ENCODE measurements at places on chromosomes 16 and 17. TPM values are rescaled to one million over a fixed set of nuclear protein-coding genes. Genes with fewer than 3 reads are reported as not detected.

DNA sequence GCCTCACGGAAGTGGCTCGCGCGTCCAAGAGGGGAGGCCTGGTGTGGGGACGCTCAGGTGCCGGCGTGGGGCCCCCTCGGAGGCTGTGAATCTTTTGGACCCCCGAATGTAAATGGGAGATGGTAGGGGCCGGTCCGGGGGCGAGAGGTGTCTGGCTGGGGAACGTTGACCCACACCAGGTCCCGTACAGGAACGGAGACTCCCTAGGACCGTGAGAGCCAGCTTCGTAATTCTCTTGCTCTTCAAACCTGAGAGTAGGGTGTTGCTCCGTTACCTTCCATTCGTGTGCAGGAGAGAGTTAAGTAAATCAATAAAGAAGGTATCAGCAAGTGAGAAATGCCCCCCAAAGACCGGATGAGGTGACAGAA lies 481 bp downstream of the LYRM1 start:
- no peaks in the 10 kb centered on the region for H3K27me3 ChIP-seq
- peak overlapping the region; percentile 97 for H3K27ac ChIP-seq
- H3K4me1 ChIP-seq, result peaks cover 5% of the 10 kb centered on the region
- peak overlapping the region; percentile 86 for H3K4me3 ChIP-seq
- no peak for DNase-seq

DNA sequence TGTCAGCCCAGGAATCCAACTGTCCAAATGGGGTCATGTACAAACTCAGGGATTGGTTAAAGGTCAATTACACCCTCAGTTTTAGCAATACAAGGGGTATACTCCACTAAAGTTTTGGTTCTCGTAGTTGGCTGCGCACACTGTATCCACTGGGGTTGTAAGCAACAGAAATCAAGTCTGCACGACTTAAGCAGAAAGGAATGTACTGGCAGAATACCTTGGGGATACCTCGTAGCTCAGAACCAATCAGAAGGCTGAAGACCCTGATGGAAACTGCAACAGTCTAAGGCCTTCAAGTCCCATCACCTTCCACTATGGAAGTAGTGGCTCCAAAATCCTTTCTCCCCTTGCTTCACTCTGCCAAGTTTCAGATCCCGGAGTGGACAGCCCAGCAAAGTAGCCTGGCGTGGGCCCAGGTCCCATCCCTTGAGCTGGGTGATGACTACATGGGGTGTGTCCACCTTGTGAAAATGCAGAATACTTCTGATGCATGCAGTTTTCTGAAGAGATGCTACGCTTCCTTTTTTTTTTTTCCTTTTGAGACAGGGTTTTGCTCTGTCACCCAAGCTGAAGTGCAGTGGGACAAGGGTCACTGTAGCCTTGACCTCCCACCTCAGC lies 21.1 kb upstream of the RPH3AL start:
- H3K36me3 ChIP-seq, result no peaks in the 10 kb centered on the region
- H3K27ac ChIP-seq, result no peak overlapping the region
- H3K4me1 ChIP-seq, result no peaks in the 10 kb centered on the region
- DNase-seq, result no peak
- H3K4me3 ChIP-seq, result no peak overlapping the region

The SLC9A5 gene
- total RNA-seq, result 9.0 TPM

The BEAN1 gene
- total RNA-seq, result not detected

DNA sequence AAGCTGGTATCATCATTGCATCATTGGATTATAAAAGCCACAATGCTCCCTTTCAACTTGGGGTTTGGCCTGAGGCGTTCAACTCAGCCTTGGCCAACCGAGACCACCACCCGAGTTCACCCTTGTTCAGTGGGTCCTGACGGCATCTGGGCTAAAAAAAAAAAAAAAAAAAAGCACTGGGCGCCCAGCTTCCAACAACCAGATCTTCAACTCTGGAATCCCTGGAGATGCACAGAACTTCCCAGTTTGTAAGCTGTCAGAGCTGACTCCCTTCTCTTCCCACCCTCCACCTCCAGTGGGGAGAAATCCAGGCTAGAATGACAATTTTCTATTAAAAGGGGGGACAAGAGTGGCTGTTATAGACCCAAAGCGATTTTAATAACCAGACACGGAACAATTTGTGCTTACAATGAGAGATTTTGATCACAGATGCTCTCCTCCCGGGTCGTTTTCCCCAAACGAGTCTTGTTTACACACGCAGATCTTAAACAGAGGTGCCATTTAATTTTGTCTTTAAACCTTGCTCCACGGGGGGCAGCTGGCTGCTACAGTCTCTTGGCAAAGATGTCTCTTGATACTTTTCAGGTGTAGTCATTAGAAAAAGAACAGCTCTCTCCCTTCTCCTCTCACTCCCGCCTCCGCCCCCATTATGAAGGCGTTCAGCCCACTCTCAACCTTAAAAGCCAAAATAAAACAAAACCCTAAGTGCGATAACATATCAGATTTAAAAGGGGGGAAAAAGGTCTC lies 26.9 kb downstream of the GPRC5B start:
- peaks cover 25% of the 10 kb centered on the region for H3K36me3 ChIP-seq
- H3K27me3 ChIP-seq, result no peaks in the 10 kb centered on the region
- no peak overlapping the region for H3K27ac ChIP-seq
- H3K4me1 ChIP-seq, result peaks cover 11% of the 10 kb centered on the region

- peaks cover 57% of the 10 kb centered on the region for H3K36me3 ChIP-seq
- DNase-seq, result no peak
- no peak overlapping the region for H3K27ac ChIP-seq
- H3K4me1 ChIP-seq, result no peaks in the 10 kb centered on the region
- peak overlapping the region; percentile 97 for H3K4me3 ChIP-seq
- no peaks in the 10 kb centered on the region for H3K27me3 ChIP-seq
Observed at GRCh38 chr17:38850374-38850773, 3.1 kb downstream of the RPL23 start.

The PRKCA gene
- 8.7 TPM for total RNA-seq

GRCh38 chr17:64037802-64038201 lies 17.4 kb upstream of the ICAM2 start:
- H3K4me1 ChIP-seq, result peaks cover 3% of the 10 kb centered on the region
- no peaks in the 10 kb centered on the region for H3K36me3 ChIP-seq
- no peak overlapping the region for H3K4me3 ChIP-seq
- H3K27ac ChIP-seq, result no peak overlapping the region
- peak; percentile 36 for DNase-seq

DNA sequence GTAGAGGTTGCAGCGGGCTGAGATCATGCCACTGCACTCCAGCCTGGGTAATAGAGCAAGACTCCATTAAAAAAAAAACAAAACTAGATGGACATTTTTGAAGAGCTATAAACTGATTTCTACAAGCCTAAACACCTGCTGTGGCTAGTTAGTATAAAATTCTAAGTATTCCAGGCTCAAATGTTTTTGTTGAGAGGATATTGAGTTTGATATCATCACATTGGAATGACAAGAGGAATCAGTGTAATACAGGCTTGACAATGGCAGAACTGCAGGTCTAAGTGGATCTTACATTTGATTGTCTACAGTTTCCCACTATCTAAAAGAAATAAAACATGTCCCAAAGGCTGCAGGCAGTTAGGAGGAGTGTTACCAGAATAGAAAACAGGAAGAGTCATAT lies 23.9 kb upstream of the DLX3 start:
- no peaks in the 10 kb centered on the region for H3K36me3 ChIP-seq
- no peak overlapping the region for H3K27ac ChIP-seq
- no peak for DNase-seq
- no peaks in the 10 kb centered on the region for H3K4me1 ChIP-seq
- H3K4me3 ChIP-seq, result no peak overlapping the region

The GAS2L2 gene
- 0.09 TPM for total RNA-seq

The C16orf92 gene
- not detected for total RNA-seq

The GPRC5C gene
- total RNA-seq, result 80.8 TPM
